ENCODE measurements at places on chromosomes 16 and 17.

DNA sequence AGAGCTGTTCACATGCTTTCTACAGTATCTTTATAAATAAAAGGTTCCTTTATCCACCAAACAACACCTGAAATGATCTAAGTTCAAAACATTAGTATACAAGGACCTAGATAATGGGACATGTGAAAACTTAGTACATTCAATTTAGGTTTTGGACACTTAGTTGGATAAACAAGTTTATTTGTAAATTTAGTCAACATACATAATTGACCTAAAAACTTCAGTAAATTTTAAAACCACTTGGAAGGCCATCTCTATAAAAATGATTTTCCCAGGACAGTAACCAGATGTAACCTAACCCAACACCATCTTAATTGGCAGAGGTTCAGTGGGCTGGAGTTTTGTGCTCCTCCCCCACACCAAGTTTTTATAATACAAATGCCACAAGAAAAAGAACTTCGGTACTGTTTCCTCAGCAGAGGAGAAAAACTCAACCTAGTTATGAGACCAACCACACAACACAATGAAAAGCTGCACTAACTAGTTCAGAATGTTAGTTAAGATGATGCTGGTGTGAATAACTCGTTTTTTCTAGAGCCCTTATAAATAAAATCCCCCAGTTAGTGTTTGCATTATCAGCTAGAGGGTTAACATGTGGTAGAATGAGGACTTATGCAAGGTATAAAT is 7.2 kb upstream of the UNK start:
- DNase-seq, result no peak

GRCh38 chr17:81153340-81153803 is 11.9 kb upstream of the PVALEF start:
- no peak for DNase-seq

- DNase-seq, result no peak
Measured at GRCh38 chr17:2972749-2973148, 90.7 kb downstream of the OR1D5 start.

- DNase-seq, result no peak
Measured at GRCh38 chr17:33113276-33113990, 121.8 kb downstream of the SPACA3 start.

GRCh38 chr16:3816326-3816725 is 64.2 kb downstream of the CREBBP start:
- no peak for DNase-seq

- DNase-seq, result no peak
Measured at GRCh38 chr17:10398352-10398751, 23.4 kb downstream of the MYH8 start.

GRCh38 chr17:29384901-29385300 is 5.3 kb upstream of the TAOK1 start:
- no peak for DNase-seq

DNA sequence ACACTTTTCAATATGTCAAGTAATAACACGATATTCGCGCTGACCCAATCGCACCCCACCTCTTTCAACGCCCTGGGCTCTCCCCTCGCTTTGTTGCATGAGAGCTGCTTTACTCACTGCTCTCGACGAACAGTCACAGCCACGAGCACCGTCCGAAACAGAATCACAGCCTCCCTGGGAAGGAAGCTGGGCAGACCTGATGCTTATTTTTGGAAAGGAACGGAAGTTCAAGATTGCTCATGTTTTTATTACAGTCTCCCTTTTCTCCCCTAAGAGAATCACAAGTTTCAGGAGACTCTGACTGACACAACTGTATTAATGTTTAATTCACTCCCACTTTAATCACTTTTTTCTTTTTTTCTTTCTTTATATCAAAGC is 67.8 kb downstream of the ANKRD11 start:
- DNase-seq, result no peak

GRCh38 chr17:80382956-80383355 is 32.0 kb upstream of the ENDOV start:
- no peak for DNase-seq

- no peak for DNase-seq
Measured at GRCh38 chr17:61260071-61260797, 139.4 kb upstream of the TBX2 start.

- no peak for DNase-seq
Measured at GRCh38 chr16:69435977-69436820, 11.8 kb downstream of the CYB5B start.

- DNase-seq, result no peak
Measured at GRCh38 chr17:2095536-2095910, 40.6 kb downstream of the HIC1 start.

- no peak for DNase-seq
Measured at GRCh38 chr17:56801459-56802178, 32.1 kb downstream of the C17orf67 start.

GRCh38 chr17:80761110-80761871 is 216.7 kb downstream of the RPTOR start:
- no peak for DNase-seq

DNA sequence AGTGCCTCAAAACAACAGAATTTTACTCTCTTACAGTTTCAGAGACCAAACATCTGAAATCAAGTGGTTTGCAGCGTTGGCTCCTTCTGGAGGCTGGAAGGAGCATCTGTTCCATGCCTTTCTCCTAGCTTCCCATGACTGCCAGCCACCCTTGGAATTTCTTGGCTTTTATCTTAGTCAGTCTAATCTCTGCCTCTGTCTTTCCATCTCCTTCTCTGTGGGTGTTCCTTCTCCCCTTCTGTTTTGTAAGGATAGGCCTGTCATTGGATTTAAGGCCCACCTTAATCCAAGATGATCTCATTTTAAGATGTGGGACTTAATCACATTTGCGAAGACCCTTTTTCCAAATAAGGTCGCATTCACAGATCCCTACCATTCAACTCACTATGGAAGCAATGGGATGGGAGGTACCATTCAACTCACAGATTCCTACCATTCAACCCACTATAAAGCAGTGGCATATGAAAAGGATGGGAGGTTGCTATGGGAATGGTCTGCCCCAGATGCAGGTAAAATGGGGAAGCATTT is 321.8 kb downstream of the WWOX start:
- DNase-seq, result no peak

DNA sequence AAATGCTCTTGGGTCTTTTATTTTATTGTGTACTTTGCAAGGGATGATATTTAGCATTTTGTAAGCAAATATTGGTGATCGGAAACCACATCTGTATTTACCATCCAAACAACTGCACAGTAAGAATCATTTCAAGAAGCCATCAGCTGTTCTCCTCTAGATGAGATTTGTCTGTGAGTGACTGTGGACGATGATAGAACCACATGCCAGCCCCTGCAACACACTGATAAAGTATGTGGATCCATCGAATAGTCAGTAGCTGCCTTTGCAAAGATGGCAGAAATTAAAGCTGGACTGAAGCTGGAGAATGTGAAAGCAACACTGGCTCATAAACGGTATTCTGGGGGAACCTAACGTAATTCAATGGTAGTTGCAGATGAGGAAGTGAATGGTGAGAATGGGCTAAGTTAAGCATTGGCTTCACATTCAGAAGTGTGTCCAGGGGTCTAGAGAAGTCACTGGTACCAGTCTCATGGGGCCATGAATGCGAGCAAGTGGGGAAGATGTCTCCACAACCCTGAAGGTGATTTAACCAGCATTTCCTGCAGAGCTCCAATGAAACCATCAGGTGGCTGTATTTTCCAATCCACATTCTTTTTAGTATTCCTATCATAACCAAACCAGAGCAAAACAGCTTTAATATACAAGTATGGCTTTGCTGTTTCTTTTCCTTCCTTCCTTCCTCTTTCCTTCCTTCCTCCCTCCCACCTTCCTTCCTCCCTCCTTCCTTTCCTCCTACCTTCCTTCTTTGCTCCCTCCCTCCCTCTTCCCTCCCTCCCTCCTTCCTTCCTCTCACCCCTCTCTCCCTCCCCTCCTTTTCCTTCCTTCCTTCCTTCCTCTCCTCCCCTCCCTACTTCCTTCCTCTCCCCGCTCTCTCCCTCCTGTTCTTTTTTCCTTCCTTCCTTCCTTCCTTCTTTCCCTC is 169.4 kb downstream of the ABCA8 start:
- DNase-seq, result no peak

DNA sequence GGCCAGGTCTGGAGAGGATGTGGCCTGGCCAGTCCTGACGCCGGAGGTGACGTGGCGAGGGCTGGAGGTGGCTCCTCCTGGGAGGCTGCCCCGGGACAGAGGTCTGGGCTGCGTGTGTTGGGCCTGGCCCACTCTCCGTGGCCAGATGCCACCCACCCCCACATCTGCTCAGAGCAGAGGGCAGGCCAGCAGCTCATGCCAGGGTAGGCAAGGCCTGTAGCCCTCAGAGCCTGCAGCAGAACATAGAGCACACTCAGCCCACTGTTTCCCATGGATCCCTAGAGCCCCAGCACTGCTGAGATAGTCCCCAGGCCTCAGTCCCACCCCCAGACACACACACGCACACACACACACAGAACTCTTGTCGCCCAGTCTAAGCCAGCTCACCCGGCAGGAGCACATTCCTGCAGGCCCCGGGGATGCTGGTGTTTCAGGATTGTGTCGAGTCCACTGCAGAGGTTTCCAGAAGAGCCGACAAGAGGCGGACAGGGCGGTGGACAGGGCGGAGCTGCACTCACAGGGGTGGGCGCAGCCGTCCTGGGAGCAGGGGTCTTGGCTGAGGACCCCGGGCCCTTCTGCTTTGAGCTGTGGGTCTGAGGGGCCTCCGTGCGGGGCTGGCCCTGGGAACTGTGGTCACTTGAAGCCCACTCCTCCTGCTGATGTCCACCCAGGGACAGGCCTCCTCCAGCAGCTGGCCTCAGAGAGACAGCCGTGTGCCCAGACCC is 33.4 kb downstream of the SOX8 start:
- DNase-seq, result no peak

- no peak for DNase-seq
Measured at GRCh38 chr17:65583921-65584603, 22.6 kb upstream of the AXIN2 start.

GRCh38 chr16:546909-547770 is 13.1 kb upstream of the PRR35 start:
- no peak for DNase-seq

DNA sequence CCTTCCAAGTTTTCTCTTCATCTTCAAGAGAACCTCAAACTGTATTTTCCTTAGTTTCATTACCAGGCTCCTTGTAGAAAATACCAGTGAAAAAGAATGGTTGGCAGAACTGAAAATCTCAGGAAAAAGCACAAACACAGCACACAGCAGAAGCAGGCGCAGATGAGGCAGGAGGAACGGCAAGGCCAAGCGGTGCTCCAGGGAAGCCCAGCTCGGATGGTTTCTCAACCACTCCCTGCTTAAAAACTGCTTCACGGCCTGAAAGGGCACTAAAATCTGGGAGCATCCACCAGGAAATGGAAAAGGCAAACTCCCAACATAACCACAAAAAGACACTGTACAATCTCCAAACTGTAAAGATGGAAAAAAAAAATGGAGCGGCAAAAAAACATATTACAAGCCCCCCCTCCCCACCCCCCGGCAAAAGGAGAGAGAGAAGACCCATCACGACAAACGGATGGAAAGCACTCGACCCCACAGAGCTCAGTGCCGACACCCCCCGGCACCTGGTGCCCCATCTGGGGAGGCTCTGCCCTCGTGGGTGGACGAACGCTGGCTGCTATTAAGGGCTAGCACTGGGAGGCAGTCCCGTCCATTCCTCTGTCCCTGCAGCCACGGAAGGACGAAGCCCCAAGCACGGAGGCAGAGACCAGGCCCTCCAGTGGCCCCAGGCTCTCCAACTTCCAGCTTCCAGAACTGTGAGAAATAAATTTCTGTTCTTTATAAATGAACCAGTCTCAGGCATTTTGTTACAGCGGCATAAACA is 127.5 kb downstream of the ZNF778 start:
- no peak for DNase-seq

DNA sequence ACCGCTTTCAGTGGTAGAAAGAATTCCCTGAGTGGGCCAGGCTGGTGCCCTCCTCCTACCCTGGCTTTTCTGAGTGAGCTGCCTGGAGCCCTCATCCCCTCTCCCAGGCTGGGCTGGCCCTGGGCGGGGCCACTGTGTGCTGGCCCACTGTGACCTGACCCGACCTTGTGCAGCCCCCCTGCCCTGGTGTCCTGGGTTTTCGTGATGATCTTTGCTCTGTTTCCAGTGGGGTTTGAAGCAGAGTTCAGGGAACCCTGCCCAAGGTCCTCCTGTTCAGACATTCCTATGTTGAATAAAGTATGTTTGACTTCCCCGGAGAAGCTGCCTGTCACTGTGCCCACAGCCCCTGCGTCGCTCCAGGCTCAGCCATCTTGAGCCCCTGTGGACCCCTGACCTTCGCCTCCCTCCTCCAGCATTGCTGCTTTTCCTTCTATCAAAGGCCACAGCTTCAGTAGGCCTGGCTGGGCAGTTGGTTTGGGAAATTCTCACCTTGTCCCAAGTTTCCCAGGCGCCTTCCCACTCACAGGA is 13.7 kb upstream of the NAGLU start:
- no peak for DNase-seq

- DNase-seq, result no peak
Measured at GRCh38 chr16:78638371-78638770, 538.9 kb downstream of the WWOX start.

- peak; percentile 84 for DNase-seq
Measured at GRCh38 chr17:72266112-72266775, 145.4 kb downstream of the SOX9 start.

DNA sequence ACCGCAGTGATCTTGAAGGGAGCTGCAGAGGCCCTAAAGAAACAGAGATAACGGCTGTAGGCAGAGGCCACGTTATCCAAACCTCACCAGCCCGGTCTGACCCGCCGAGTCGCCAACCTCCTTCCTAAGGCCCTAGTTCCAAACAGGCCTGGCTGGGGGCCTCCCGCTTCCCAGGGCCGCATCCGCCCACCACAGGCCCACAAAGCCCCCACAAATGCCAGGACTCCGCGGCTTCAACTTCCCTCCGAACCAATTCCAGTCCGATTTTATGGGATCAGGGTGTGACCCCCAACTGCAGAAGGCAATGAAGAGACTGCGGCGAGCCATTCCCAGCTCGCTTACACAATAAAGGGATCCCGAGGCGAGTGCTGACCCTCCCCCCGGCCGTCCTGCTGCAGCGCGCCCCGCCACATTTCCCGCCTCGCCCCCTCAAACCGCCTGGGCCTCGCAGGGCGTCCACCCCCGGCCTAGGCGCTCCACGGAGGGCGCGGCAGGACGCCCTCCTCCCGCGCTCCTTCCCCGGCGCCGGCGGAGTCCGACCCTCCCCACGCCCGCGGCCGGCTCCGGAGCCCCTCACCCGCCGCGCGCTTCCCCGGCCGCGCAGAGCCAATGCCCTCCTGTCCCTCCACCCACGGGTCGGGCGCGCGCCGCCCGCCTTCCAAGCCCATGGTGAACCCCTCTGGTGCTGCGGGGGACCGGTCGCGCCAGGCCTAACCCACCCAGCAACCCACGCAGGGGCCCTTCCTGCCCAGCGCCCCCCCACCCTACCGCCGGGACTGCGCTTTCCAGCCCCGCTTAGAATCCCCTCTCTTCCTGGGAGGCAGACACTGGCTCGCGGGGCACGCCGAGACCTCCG is 926 bp downstream of the MYH10 start:
- DNase-seq, result no peak

Data from NCI-H2171 (cell line).